ENCODE measurements at places on chromosomes 3 and 15.

- DNase-seq = no peak
These were observed 153.7 kb upstream of the MEF2A start for GRCh38 chr15:99412082-99412481.

- peak; percentile 17 for DNase-seq
These were observed 47.7 kb upstream of the GYG1 start for GRCh38 chr3:148943506-148944205.

GRCh38 chr3:33318710-33319380, 41.6 kb downstream of the FBXL2 start:
- DNase-seq = no peak

DNA sequence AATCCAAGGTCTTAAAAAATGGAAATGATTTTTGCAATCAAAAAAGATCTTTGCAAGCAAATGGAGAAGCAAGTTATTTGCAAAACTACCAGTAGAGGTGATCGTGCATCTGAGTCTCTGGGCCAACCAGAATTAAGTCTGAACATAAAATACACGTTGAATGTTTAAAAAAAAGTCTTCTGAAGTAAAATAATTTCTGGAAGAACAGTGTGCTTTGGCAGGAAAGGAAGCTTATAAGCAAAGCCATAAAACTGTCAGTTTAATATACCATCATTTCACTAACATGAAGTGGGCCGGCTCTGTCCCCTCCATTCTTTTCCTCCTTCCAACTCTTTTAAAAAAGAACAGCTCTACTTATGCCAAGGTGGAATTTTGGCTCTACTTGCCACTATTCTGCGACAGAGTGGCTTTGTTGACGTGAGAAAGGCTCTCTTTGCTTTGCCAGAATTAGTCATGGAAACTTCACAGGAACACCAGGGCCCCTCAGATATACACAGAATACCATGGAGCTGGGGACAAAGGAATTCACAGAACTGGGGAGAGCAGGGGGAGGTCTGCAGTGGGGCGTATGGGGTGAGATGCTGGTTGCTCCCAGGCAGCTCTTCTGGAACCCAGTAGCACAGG, 29.8 kb downstream of the FSTL1 start:
- DNase-seq = no peak

- no peak for DNase-seq
These were observed 108.4 kb downstream of the CORO2B start for GRCh38 chr15:68687136-68687735.

DNA sequence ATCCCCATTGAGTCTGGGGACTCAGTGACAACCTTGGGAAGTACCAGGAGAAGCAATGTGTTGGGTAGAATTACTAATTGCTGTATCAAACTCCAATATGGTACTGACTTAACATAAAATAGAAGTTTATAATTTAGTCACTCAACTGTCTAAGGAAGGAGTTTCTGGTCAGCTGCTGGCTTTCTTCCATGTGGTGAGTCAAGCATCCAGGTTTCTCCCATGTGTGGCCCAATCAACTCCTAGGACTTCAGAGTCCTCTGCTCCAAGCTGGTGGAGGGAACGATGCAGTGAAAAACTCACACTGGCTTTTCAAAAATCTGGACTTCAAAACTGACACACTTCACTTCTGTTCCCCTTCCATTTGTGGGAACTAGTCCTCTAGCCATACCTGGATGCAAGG, 25.2 kb downstream of the WNT5A start:
- no peak for DNase-seq

DNA sequence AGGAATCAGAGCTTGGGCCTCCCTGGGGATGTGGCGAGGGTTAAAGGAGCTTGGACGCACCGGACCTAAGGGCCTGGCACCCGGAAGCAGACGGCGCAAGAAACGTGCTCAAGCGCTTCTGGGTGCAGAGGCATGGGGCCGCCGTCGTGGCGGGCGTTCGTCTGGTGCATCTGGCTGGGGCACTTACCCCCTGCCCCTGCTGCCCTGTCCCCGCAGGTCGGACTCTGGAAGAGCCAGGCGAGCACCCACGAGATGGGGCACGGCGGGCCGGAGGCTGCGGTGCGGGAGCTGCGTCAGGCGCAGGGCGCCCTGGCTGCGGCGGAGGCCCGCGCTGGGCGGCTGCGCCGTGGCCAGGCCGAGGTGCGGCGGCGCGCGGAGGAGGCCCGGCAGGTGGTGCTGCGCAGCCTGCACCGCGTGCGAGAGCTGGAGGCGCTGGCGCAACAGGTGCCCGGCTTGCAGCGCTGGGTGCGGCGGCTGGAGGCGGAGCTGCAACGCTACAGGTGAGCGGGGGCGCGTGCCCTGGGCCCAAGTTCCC, 2.5 kb downstream of the EFCC1 start:
- DNase-seq = no peak

GRCh38 chr3:54889731-54890130, 38.1 kb downstream of the LRTM1 start:
- no peak for DNase-seq

GRCh38 chr15:55250392-55250791, 39.2 kb downstream of the RAB27A start:
- DNase-seq = no peak

GRCh38 chr3:22113453-22113852, 362.4 kb upstream of the ZNF385D start:
- no peak for DNase-seq

- no peak for DNase-seq
These were observed 108.8 kb downstream of the DPH6 start for GRCh38 chr15:35437157-35437556.

DNA sequence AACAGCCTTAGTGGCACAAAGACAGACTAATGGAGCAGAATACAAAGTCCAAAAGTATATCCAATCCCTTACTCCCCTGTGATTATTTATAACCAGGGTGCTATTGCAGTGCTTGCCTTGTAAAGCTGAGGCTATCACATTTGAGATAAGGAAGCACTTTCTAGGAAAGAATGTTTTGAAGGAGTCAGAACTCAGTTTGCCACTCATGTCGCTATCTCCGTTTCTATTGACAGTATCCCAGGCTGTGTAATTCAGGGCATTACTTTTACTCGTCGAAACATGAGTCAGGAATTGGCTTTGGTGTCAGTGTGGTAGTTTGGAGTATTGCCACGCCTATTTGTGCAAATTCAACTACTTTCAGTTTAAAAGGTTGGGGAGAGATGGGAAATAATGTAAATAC, 78.4 kb downstream of the FBXL2 start:
- DNase-seq = no peak
